ENCODE measurements at places on chromosomes 5 and 9. TPM values are rescaled to one million over a fixed set of nuclear protein-coding genes. Genes with fewer than 3 reads are reported as not detected.
A peak's percentile ranks its signal among the peaks of the same experiment; 100 is the strongest.

- peak overlapping the region; percentile 73 for H3K27ac ChIP-seq
- DNase-seq, result peak; percentile 58
- H3K4me3 ChIP-seq, result peak overlapping the region; percentile 31
- H3K4me1 ChIP-seq, result peaks cover 85% of the 10 kb centered on the region
- H3K36me3 ChIP-seq, result no peaks in the 10 kb centered on the region
Measured at GRCh38 chr9:120710110-120710981, 3.9 kb downstream of the MEGF9 start.

DNA sequence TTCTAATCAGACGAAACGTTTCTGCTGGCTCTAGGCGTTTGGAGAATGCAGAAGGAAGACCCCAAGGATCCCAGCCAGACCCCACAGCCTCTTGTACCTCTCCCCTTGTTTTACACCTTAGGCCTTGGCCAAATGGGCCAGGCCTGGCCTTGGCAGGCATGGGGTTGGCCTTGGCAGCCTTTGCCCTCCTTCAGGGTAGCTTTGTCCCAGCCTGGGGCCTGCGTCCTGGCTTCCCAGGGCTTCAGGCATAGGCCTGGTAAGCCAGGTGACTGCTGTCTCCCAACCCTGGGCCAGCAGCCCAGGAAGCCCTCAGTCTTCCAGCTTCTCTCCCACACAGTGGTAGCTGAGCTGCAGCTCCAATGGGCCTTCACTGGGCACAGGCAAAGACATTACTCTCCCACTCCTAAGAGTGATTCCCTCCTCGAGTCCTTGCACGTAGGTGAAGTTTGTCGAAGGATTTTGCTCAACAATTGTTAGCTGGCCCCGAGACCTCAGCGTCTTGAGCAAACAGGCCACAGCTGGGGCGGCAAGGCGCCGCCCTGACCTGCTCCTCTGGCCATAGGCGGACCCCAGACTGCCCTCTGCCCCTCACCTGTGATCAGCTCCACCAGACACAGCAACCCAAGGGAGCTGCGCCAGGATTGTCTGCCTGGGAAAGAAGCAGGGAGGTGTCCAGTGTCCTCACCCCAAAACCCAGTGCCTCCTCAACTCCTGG lies 1.1 kb upstream of the PITX1 start:
- no peak for DNase-seq
- H3K27me3 ChIP-seq, result peaks cover 92% of the 10 kb centered on the region
- H3K4me3 ChIP-seq, result peak overlapping the region; percentile 71
- no peaks in the 10 kb centered on the region for H3K36me3 ChIP-seq
- H3K4me1 ChIP-seq, result peaks cover 42% of the 10 kb centered on the region

DNA sequence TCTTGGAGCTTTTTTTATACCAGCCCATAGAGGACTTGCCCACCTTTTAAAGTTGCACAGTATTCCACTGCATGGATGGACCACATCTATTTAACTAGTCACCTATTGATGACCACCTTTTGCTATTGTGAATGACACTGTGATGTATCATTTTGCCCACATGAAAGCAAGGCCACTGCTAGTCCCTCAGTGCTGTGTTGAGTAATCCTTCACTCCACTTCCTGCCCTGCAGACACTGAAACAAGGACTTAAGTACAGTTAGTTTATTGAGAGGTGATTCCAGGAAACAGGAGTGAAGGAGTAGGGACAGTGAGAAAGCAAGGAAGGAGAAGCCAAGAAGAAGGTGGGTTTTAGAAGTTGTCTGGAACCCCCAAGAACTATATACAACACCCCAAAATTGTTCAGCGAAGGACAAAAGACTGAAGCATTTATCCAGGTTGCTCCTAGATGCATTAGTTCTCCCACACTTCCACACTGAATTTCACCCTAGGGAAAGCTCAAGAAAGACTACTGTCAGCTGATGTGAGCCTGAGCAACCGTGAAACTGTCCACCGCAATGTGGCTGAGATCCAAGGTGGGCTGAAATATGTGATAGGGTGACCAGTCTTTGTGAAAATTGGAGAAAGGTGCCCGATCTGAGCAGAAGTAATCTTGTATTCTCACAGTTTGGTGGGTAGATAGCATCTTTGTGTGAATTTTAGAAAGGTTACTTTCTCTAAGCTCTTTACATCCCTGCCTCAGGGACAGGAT lies 45.2 kb upstream of the ANKRD31 start:
- no peak overlapping the region for H3K4me3 ChIP-seq
- H3K27ac ChIP-seq, result no peak overlapping the region
- no peak for DNase-seq
- H3K36me3 ChIP-seq, result no peaks in the 10 kb centered on the region
- no peaks in the 10 kb centered on the region for H3K4me1 ChIP-seq

GRCh38 chr5:88144219-88145001 lies 124.2 kb downstream of the TMEM161B start:
- DNase-seq, result no peak
- peaks cover 62% of the 10 kb centered on the region for H3K4me1 ChIP-seq
- H3K27me3 ChIP-seq, result peaks cover 34% of the 10 kb centered on the region
- peak overlapping the region; percentile 52 for H3K4me3 ChIP-seq

- no peaks in the 10 kb centered on the region for H3K4me1 ChIP-seq
- no peak for DNase-seq
- H3K4me3 ChIP-seq, result no peak overlapping the region
- H3K36me3 ChIP-seq, result no peaks in the 10 kb centered on the region
- H3K27ac ChIP-seq, result no peak overlapping the region
Measured at GRCh38 chr5:97245386-97245785, 62.3 kb upstream of the RIOK2 start.

GRCh38 chr9:113626735-113627495 lies 163.4 kb downstream of the RGS3 start:
- H3K4me3 ChIP-seq, result no peak overlapping the region
- H3K36me3 ChIP-seq, result no peaks in the 10 kb centered on the region
- no peak overlapping the region for H3K27ac ChIP-seq
- H3K4me1 ChIP-seq, result peaks cover 9% of the 10 kb centered on the region

- peak overlapping the region; percentile 75 for H3K27ac ChIP-seq
- DNase-seq, result no peak
- H3K4me1 ChIP-seq, result peaks cover 14% of the 10 kb centered on the region
- peaks cover 95% of the 10 kb centered on the region for H3K36me3 ChIP-seq
- H3K4me3 ChIP-seq, result peak overlapping the region; percentile 8
Measured at GRCh38 chr9:124342776-124343485, 72.3 kb downstream of the PSMB7 start.

GRCh38 chr9:99823681-99824377 lies 2.1 kb downstream of the NR4A3 start:
- H3K27me3 ChIP-seq, result peaks cover 62% of the 10 kb centered on the region
- peaks cover 18% of the 10 kb centered on the region for H3K4me1 ChIP-seq
- H3K27ac ChIP-seq, result no peak overlapping the region
- H3K4me3 ChIP-seq, result peak overlapping the region; percentile 71
- DNase-seq, result peak; percentile 51

DNA sequence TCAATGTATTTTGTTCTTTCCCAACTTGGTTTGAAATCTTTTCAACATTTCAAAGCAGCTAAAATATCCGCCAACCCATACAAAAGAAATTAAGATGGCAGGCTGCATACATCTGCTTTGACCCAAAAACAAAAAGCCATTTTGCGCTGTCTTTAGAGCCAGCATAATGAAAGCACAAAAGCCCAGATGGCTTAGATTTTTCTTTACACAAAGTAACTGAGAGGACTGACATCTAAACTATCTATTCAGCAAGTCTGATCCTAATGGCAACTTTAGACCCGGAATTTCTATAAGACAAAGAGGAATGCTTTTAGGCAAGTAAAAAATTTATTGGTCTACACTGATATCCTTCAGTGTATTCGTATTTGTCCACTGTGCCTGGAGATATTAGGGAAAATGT lies 86.3 kb downstream of the MYO10 start:
- no peak for DNase-seq
- peaks cover 36% of the 10 kb centered on the region for H3K4me1 ChIP-seq
- no peaks in the 10 kb centered on the region for H3K27me3 ChIP-seq
- no peak overlapping the region for H3K4me3 ChIP-seq
- H3K36me3 ChIP-seq, result no peaks in the 10 kb centered on the region

DNA sequence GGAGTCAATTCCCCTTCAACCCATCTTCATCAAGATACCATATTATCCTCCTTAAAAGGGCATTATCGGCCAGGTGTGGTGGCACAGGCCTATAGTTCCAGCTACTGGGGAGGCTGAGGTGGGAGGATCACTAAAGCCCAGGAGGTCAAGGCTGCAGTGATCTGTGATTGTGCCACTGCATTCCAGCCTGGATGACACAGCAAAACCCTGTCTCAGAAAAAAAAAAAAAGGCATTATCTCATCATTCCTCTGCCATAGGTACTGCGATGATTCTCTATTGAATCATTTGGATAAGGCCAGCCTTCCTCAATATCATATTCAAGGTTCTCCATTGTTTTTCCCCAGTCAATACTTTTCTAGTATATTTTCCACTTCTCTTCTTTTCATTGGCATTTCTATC lies 39.2 kb upstream of the RAB3C start:
- no peak for DNase-seq
- no peaks in the 10 kb centered on the region for H3K36me3 ChIP-seq
- no peaks in the 10 kb centered on the region for H3K4me1 ChIP-seq
- H3K27ac ChIP-seq, result no peak overlapping the region

DNA sequence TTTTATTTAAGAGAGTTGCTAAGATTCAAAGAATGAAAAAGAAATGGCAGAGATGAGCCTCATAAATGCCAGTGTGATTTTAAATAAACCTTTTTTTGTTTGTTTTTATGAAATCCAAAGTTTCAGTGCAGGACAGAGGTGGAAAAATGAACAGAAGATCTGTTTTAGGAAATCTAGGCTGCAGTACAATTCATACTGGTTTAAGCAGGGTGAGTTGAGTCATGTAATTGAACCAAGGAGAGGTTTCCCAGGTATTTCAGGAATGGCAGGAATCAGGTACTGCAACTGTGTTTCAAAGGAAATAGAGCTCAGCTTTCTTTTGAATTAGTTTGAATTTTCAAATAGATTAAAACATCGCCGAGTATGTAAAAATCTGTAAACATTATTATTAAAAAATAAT lies 3.0 kb upstream of the ANKRD31 start:
- H3K27ac ChIP-seq, result no peak overlapping the region
- no peak for DNase-seq
- H3K36me3 ChIP-seq, result no peaks in the 10 kb centered on the region

DNA sequence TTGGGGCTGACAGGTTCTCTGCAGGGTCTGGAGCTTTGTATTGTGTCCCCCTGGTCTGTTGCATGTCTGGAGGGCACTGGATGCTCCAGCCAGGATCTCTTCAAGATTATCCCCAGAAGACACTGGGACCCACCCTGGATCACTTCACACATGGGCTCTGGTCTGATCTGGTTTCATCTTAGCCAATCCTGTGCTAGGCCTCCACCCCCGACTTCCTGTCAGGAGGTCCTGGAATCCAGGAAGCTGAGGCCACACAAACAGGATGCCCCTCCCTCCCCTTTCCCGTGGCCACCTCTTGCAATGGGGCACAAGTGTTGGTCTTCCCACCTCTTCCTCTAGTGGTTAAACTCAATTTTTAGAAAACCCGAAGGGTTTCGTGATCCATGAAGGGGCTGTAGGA lies 242.6 kb upstream of the MVB12B start:
- DNase-seq, result no peak
- H3K4me3 ChIP-seq, result no peak overlapping the region
- no peaks in the 10 kb centered on the region for H3K36me3 ChIP-seq
- H3K27ac ChIP-seq, result no peak overlapping the region
- H3K4me1 ChIP-seq, result no peaks in the 10 kb centered on the region
- no peaks in the 10 kb centered on the region for H3K27me3 ChIP-seq

- no peaks in the 10 kb centered on the region for H3K4me1 ChIP-seq
- H3K4me3 ChIP-seq, result no peak overlapping the region
- no peaks in the 10 kb centered on the region for H3K36me3 ChIP-seq
- no peak overlapping the region for H3K27ac ChIP-seq
Measured at GRCh38 chr5:14136228-14136627, 6.9 kb upstream of the TRIO start.

DNA sequence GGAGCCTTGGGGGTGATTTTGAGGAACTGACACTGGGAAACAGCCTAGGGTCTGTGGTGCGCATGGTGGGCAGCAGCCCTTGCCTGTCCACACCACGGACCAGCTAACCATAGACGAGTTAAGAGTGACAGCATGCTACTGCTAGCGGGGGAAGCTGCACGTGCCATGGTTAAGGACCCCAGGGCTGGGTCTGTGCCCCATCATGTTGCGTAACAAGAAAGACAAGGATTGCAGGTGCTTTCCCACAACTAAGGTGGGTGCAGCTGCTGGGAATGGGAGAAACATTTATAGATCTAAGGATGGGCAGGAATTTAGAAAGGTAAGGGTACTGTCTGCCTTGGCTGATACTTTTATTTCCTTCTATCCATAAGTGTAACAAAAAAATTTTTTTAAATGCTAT lies 17.9 kb upstream of the KCNMB1 start:
- H3K27me3 ChIP-seq, result no peaks in the 10 kb centered on the region
- no peak overlapping the region for H3K27ac ChIP-seq
- H3K4me1 ChIP-seq, result no peaks in the 10 kb centered on the region
- DNase-seq, result no peak

DNA sequence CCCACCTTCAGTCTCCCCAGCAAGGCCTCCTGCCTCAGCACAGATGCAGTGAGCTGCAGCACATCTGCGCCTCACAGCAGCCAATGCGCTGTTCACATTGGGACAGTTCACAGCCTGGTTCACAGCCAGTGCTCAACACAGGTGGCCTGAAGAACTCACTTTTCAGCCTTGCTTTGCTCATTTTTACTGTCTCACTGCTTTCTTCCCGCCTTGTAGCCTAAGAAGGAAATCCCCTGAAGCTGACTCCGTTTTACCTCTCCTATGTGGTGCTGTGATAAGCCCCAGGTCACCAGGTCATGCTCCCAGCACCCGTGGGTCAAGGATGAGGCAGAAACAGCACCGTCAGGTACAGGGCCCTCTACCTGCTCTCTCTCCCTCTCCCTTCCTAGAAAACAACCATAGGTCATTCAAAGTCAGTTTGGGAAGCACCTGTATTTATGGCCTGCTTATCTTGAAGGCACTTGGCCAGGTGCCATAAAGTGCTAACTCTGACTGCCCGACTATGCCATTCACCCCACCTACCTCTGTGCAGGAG lies 1.1 kb downstream of the GCNT4 start:
- peak; percentile 70 for DNase-seq
- H3K27me3 ChIP-seq, result peaks cover 23% of the 10 kb centered on the region
- H3K36me3 ChIP-seq, result peaks cover 6% of the 10 kb centered on the region
- peak overlapping the region; percentile 89 for H3K4me3 ChIP-seq
- H3K4me1 ChIP-seq, result peaks cover 65% of the 10 kb centered on the region

GRCh38 chr5:35484241-35484640 lies 133.4 kb upstream of the SPEF2 start:
- H3K4me1 ChIP-seq, result no peaks in the 10 kb centered on the region
- no peak for DNase-seq
- H3K36me3 ChIP-seq, result no peaks in the 10 kb centered on the region
- no peaks in the 10 kb centered on the region for H3K27me3 ChIP-seq

Gene CYSRT1
- 3.6 TPM for total RNA-seq

Gene ANKRD20A1
- total RNA-seq, result 11.1 TPM

Gene CACFD1
- 70.1 TPM for total RNA-seq
